Suppressor macrophage (primary cell): ENCODE measurements at places on chromosomes 3 and 15.

- no peak for DNase-seq
These were observed at the start of gene IL5RA for GRCh38 chr3:3110299-3110630. TSS of gene IL5RA (minus strand) at chr3:3110374. CDS start at chr3:3104984, 5,390 bp downstream.

DNA sequence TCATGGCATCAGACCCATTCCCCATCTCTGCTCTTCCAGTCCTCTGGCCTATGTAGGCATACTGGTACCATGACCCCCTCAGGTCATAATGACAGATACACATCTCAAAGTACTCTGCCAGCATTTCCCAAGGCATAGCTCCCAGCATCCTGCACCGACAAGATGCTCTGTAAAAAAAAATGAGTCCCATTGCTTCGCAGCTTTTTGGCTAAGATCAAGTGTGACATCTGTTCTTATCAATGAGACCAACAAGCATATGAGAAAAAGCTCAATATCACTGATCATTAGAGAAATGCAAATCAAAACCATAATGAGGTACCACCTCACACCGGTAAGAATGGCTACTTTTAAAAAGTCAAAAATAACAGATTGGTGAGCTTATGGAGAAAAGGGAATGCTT, 463.9 kb upstream of the PROK2 start:
- no peak for DNase-seq

DNA sequence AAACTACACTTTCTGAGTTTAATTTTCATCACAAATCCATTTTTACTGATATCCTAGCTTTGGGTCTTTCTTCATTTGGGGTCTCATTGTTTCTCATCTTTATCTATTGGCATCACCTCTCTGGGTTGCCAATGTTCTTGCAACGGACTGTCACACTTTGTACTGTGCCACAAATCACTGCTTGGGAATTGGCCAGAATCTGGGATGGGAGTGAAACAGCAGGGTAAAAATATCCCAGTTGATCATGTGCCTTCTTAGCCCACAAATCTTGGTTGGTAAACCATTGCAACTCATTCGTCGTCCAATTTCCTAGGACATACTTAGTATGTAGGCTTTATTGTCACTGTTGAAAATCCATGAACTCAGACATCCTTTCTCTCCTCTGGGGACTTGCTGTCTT, 698.5 kb downstream of the OTOL1 start:
- DNase-seq = no peak

- no peak for DNase-seq
These were observed 204.9 kb downstream of the TIGIT start for GRCh38 chr3:114498539-114499370.

GRCh38 chr15:31228011-31228484, 98.6 kb upstream of the KLF13 start:
- DNase-seq = no peak

DNA sequence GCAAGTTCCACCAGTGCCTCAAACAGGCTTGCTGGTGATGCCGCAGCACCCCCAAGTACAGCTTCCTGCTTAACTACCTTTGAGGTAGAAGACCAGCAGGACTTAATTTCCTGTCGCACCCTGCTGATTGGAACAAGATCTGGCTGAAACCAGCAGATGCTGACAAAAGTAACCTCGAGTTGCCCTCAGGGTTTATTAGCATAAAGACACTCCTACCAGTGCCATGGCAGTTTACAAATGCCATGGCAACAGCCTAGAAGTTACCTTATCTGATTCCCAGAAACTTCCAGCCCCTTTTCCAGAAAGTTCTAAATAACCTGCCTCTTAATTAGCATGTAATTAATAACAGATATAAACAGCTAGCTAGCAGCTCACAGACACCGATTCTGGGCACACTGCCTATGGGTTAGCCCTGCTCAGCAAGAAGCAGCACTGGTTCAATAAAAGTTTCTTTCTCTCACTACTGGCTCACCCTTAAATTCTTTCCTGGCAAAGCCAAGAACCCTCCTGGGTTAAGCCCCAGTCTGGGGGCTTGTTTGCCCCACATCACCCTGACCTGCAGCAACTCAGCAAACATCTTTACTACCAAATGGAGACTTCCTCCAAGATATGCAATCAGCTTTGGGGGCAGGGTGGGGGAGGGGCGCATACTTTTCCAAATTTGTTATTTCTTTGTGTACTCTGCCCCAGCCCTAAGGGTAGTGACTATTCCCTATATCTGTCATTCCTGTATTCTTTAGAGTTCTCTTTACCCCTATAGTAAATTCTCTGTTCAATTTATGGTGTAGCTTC, 54.2 kb downstream of the MAP4 start:
- no peak for DNase-seq

GRCh38 chr15:88563638-88564037, 17.2 kb upstream of the DET1 start:
- DNase-seq = no peak

GRCh38 chr15:73373221-73373620, 4.5 kb upstream of the HCN4 start:
- no peak for DNase-seq

- DNase-seq = no peak
These were observed 88.6 kb downstream of the THSD4 start for GRCh38 chr15:71203586-71204474.

GRCh38 chr3:159787178-159787574, 201.5 kb upstream of the IL12A start:
- no peak for DNase-seq
